Mammary epithelial cell (primary cell): ENCODE measurements at places on chromosomes 7 and 10. TPM values are rescaled to one million over a fixed set of nuclear protein-coding genes. Genes with fewer than 3 reads are reported as not detected.

The LIPN gene
- total RNA-seq: not detected

The CYP2C19 gene
- not detected for total RNA-seq

The MOGAT3 gene
- total RNA-seq: not detected

The EPO gene
- total RNA-seq: not detected in 2 replicates

The TLX1 gene
- not detected for total RNA-seq

The SEMA3A gene
- total RNA-seq: 0.83 TPM

The PNLIPRP2 gene
- total RNA-seq: not detected in 2 replicates

The VSTM4 gene
- under 0.01 TPM for total RNA-seq

The TAC1 gene
- not detected in 2 replicates for total RNA-seq

The UCMA gene
- total RNA-seq: not detected

The TYW1B gene
- total RNA-seq: 2.4 and 3.8 TPM in 2 replicates

The MYPN gene
- 0.94 and 1.8 TPM in 2 replicates for total RNA-seq

The STK32C gene
- total RNA-seq: 2.5 TPM

The TMEM270 gene
- total RNA-seq: not detected

The FEZF1 gene
- not detected in 2 replicates for total RNA-seq

The SEMA3E gene
- 10.3 TPM for total RNA-seq

The EZH2 gene
- total RNA-seq: 4.8 TPM

The SCART1 gene
- 4.4 and 5.0 TPM in 2 replicates for total RNA-seq

The CUL1 gene
- total RNA-seq: 53.5 TPM

The ITIH2 gene
- not detected in 2 replicates for total RNA-seq

The CALHM3 gene
- total RNA-seq: not detected

The GIMAP5 gene
- not detected in 2 replicates for total RNA-seq

The FXYD4 gene
- not detected for total RNA-seq

The RTKN2 gene
- total RNA-seq: 2.7 TPM

The ZC3HAV1L gene
- total RNA-seq: 7.6 and 9.9 TPM in 2 replicates

The GIMAP2 gene
- 1.4 TPM in 1 of 2 replicates, not detected in the other for total RNA-seq

The VSTM2A gene
- not detected in 2 replicates for total RNA-seq

The CC2D2B gene
- 0.33 TPM for total RNA-seq

The CLDN15 gene
- 3.0 TPM for total RNA-seq

The GPNMB gene
- total RNA-seq: 12.3 and 25.2 TPM in 2 replicates

The ACHE gene
- total RNA-seq: 0.17 TPM

The ELFN1 gene
- 0.83 TPM for total RNA-seq

The CYTH3 gene
- total RNA-seq: 30.1 and 33.7 TPM in 2 replicates

The PON2 gene
- 53.1 and 61.2 TPM in 2 replicates for total RNA-seq

The STYXL1 gene
- 44.3 and 64.1 TPM in 2 replicates for total RNA-seq

The TMEM139 gene
- total RNA-seq: 17.9 and 23.6 TPM in 2 replicates

The DKK1 gene
- total RNA-seq: 157 and 240 TPM in 2 replicates

The ZNF365 gene
- 5.9 and 10.1 TPM in 2 replicates for total RNA-seq

The ST7 gene
- 13.9 and 17.4 TPM in 2 replicates for total RNA-seq

The CUBN gene
- 0.67 TPM for total RNA-seq

The ZDHHC16 gene
- total RNA-seq: 54.4 and 61.3 TPM in 2 replicates

The VWC2 gene
- not detected for total RNA-seq

The DOCK1 gene
- total RNA-seq: 58.1 and 59.7 TPM in 2 replicates

The SPDYE9 gene
- 0.17 TPM for total RNA-seq

The TUBAL3 gene
- 0.35 and 0.73 TPM in 2 replicates for total RNA-seq

The OR13A1 gene
- not detected in 2 replicates for total RNA-seq

The TSPAN12 gene
- total RNA-seq: 0.29 and 1.2 TPM in 2 replicates

The MYOZ1 gene
- 0.50 TPM for total RNA-seq

The UNCX gene
- total RNA-seq: not detected in 2 replicates

The SSC4D gene
- total RNA-seq: 1.3 TPM
